Activated naive CD4-positive, alpha-beta T cell treated with anti-CD3 and anti-CD28 coated beads, Interleukin-2, amount 50 U/mL, for 72 hours (primary cell): ENCODE measurements at places on chromosomes 16 and 17.
A peak's percentile ranks its signal among the peaks of the same experiment; 100 is the strongest.

- no peak for DNase-seq
These were observed 28.7 kb downstream of the B9D1 start for GRCh38 chr17:19333736-19334290.

- DNase-seq: no peak
These were observed 7.3 kb downstream of the DLX4 start for GRCh38 chr17:49976163-49976827.

- no peak for DNase-seq
These were observed 1.6 kb downstream of the ATP6V0C start for GRCh38 chr16:2515180-2515851.

GRCh38 chr16:64295466-64295865, 826.4 kb downstream of the CDH11 start:
- no peak for DNase-seq

DNA sequence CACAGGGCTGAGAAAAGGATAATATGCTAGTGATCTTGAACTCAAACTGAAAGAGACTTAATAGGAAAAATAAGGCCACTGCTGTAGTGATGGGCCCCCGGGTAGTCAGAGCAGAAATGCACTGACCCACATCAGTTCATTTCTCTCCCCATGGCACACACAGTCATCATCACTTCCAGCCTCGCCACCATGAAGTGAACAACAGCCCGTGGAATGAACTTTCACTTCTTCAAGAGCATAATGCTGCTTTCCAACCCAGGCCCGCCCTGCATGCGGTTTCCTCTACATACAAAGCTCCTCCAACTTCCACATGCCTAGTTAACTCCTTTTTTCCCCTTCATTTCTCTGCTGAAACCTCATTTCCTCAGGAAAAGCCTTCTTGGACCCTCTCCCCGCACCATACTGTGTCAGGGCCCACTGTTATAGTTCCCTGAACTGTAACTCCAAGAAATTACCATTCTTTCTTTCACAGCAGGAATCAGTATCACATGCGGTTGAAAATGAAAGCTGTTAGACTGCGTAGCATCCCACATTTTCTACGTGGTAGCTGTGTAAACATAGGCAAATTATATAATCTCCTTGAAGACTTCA, 65.8 kb upstream of the SMIM36 start:
- peak; percentile 70 for DNase-seq

GRCh38 chr17:13827118-13827517, 225.4 kb upstream of the HS3ST3A1 start:
- DNase-seq: no peak

DNA sequence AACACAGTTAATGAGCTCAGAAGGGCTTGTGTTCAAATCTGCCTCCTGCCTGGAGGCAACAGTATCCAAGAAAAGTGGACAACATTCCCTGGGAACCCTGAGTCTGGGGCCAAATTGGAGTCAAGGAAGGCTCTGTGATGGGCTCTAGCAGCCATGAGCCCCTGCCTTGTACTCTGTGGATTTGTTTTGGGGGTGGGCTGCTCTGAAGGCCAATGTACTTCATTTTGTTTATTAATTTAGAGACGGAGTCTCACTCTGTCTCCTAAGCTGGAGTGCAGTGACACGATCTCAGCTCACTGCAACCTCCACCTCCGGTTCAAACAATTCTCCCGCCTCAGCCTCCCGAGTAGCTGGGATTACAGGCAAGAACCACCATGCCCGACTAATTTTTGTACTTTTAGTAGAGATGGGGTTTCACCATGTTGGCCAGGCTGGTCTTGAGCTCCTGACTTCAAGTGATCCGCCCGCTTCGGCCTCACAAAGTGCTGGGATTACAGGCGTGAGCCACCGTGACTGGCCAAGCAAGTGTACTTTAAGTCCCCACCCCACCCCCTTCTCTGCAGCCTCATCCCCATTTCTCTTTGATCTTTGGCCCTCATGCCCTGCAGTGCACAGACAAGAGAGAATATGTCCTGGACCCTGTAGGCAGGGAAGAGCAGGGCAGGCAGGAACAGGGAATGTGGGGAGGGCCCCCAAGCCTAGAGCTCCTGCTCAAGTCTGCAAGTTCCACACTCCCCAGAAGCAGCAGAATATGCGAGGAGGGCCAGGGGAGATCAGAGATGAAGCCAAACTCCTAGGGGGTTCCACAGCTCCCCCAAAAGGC, 2.7 kb upstream of the GIP start:
- no peak for DNase-seq

GRCh38 chr16:54847207-54847606, 83.5 kb upstream of the IRX5 start:
- DNase-seq: no peak

DNA sequence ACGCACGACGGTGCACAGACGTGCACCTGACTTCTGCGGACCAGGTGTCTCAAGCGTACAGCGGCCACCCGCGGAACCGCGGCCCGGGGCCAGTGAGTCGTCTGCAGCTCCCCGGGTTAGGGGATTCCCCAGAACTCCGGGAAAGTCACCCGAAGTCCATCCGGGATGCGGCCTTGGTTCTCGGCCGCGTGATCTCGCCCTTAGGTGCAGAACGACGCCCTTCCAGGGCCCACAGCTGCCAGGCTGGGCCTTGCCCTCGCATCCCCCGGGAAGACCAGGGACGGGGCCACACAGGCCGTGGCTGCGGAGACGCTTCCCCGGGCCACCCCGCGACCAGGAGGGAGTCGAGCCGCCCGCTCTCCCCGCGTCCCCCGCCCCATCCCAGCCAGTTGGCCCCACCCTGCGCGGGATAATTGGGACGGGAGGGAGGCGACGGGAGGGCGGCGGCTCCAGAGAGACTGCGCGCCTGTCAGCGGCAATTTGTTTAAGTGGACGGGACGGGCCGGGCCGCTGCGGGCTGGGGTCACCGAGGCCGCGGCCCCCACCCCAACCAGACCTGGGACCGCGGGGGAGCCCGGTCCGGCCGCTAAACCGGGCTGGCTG, 3.6 kb upstream of the TBX2 start:
- no peak for DNase-seq

GRCh38 chr17:17667947-17668346, 13.3 kb upstream of the RAI1 start:
- no peak for DNase-seq

GRCh38 chr16:88170528-88170991, 212.2 kb upstream of the ZNF469 start:
- no peak for DNase-seq

- no peak for DNase-seq
These were observed 22.1 kb downstream of the RAI1 start for GRCh38 chr17:17703140-17703919.

GRCh38 chr17:80119839-80120238, 18.5 kb downstream of the GAA start:
- no peak for DNase-seq

- no peak for DNase-seq
These were observed 5.2 kb downstream of the CACNA1G start for GRCh38 chr17:50565402-50566350.

DNA sequence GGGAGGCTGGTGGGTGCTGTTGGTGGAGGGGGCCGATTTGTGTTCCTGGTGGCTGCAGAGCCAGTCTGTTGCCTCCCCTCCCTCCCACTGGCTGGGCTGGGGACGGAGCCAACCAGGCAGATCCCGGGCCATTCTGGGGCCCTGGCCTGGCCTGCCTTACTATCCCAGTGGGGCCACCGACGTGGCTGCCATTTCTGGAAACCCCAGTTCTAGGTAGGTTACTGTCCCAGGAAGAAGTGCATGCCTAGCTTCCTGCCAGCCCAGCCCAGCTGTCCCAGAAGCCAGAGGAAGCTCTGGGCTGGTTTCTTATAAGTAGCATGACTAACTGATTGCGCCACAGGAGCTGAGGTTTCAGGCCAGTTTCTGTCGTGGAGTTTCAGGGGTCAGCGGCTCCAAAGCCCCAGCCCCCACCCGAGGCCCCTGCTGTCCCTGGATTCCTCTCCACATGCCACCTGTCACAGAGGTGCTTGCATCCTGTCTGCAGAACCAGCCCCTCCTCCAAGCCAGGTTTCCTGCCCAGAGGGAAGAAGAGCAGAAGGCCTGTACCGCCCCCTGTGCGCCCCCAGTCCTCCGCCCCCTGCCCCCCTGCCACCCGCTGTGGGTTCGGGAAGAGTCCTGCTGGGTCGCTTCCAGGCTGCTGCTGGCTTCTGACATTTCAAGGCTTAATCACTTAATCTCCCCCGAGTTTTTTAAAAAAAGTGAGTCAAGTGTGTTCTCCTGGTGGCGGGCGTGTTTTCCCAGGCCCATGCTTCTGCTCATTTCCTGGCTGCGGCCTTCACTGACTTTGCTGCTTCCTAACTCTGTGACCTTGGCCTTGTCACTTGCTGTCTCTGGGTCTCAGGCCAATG, 13.2 kb downstream of the IL4R start:
- DNase-seq: peak; percentile 24

DNA sequence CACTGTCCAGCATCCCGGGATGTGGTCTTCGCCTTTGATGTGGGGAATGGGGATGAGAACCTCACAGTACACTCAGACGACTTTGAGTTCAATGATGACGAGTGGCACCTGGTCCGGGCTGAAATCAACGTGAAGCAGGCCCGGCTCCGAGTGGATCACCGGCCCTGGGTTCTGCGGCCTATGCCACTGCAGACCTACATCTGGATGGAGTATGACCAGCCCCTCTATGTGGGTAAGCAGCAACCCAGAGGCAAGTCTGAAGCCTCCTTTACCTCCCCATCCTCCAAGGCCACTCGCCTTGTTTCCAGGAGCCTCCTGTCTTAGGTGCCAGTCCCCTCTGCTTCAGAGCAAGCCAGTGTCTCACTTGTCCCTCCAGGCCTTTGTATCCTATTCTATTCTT, 10.2 kb downstream of the CNTNAP1 start:
- no peak for DNase-seq

GRCh38 chr17:57296231-57296630, 39.9 kb downstream of the MSI2 start:
- DNase-seq: no peak

DNA sequence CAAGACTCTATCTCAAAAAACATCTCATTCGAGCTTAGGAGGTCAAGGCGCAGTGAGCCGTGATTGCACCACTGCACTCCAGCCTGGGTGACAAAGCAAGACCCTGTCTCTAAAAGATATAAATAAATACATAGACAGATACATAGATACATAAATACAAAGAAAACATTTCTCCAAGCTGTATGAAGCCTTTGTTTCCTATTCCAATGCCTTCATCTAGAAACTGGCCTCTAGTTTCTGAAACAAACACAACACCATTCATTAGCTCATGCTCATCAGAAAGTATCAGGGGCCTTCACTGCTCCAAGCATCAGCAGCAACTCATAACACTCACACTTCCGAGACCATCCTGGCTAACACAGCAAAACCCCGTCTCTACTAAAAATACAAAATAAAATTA, 10.3 kb upstream of the ASGR2 start:
- no peak for DNase-seq

DNA sequence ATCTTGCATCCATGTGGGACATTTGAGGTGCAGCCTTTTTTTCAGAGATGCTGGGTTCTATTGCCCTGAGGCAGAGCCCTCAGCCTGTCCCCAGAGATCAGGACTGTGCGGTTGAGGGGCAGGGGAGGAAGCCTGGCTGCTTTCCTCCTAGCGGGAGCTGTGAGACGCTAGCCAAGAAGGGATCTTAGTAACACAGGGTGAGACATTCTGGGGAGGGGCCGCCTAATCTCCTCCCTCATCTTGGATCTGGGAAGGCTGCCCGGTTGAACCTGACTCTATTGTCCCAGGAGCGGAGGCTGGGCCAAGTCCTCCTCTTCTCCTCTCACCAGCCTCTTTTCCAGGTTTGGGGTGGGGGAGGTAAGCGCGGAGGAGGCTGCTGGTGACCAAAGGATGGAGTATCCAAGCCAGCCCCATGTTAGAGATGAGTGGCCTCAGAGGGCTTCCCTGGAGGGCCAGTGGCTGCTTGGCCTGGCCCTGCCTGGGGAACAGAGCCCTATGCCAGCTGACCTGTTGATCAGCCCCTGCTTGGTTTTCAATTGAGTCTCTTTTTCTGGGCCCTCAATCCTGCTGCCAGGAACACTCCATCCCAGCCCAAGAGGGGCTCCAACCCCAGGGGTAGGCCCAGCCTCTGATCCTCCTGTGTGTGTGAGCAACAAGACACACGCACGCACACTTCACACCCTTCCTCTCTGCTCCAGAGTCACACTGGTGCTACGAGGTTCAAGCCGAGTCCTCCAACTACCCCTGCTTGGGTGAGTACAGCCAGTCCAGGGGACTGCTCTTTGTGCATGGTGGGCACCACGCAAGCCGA, 5.0 kb downstream of the CA4 start:
- no peak for DNase-seq

- DNase-seq: no peak
These were observed 78.2 kb downstream of the AMFR start for GRCh38 chr16:56347166-56347565.

GRCh38 chr17:29150161-29150560, 30.0 kb downstream of the MYO18A start:
- no peak for DNase-seq

GRCh38 chr17:80358861-80359260, 56.1 kb upstream of the ENDOV start:
- DNase-seq: no peak

DNA sequence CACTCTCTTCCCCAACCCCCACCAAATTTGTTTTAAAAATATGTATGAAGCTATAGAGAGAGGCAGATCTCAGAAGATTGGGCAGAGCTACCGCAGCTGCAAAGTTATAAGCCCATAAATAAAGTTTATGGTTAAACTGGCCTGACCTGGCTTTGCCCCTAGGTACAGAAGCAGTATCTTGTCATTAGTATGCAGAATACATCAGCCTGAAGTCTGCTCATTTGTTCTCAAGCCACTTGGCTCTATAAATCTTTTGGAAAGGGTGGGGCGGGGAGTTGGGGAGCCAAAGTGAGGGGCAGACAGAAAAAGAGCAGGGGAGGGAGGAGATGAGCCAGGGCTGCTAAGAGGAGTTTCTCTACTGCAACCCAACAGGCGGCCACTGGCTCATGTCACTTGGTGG, 113.2 kb downstream of the SOX9 start:
- no peak for DNase-seq

DNA sequence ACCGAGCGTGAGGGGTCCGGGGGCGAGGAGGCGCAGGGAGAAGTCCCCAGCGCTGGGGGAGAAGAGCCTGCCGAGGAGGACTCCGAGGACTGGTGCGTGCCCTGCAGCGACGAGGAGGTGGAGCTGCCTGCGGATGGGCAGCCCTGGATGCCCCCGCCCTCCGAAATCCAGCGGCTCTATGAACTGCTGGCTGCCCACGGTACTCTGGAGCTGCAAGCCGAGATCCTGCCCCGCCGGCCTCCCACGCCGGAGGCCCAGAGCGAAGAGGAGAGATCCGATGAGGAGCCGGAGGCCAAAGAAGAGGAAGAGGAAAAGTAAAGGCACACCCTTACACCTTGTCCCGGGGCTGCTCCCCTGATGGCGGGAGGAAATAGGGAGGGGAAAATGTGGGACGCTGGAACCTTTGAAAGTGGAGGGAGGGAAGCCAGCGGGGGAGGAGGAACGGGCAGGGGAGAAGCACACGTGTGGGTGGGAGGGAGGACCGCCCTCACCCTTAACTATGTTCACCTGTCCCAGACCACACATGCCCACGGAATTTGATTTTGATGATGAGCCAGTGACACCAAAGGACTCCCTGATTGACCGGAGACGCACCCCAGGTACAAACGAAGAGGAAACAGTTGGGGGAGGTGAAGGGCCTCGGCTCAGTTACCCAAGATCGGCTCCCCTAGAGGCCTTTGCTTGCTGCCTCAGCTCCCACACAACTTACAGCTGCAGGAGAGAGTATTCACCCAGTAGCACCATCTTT, 916 bp downstream of the PAGR1 start:
- peak; percentile 74 for DNase-seq

- no peak for DNase-seq
These were observed 211.5 kb upstream of the TNRC6C start for GRCh38 chr17:77746896-77747554.
